Femur (tissue), 1 donor: ENCODE measurements at places on chromosomes 11 and 22.
A peak's percentile ranks its signal among the peaks of the same experiment; 100 is the strongest.

DNA sequence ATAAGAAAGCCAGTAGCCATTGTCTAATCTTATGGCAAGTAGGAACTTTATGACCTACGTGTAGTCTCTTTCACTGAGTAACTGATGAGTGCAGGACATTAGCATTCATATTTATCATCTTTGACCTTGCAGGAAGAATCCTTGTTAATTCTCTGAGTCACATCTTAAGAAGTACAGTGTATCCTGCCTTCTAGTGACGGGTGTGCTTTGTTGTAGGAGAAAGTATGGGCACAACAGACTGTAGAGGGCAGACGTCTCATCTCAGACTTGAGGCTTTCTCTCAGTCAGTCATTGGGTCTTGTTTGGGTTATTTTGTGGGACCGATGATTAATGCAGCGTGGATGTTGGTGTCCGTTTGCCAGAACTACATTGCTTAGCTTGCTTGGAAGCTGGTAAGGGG is 6.8 kb downstream of the RNF214 start:
- DNase-seq: no peak

GRCh38 chr11:74717221-74717969 is 13.8 kb downstream of the CHRDL2 start:
- no peak for DNase-seq

DNA sequence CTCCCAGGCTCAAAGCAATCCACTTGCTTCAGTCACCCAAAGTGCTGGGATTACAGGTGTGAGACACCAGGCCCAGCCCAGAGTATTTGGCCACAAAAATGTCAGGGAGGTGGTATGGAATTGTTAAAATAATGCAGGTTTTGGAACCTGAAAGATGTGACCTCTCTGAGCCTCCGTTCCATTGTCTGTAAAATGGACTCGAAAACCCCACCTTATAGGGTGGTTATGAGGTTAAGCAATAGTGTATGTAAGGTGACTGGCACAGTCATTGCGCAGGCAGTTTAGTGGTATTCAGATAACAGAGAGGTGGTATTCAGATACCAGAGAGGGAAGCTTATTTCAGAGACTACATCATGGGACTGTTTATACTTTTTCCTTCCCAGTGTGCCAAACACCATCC is 52.5 kb upstream of the PRSS23 start:
- DNase-seq: no peak

DNA sequence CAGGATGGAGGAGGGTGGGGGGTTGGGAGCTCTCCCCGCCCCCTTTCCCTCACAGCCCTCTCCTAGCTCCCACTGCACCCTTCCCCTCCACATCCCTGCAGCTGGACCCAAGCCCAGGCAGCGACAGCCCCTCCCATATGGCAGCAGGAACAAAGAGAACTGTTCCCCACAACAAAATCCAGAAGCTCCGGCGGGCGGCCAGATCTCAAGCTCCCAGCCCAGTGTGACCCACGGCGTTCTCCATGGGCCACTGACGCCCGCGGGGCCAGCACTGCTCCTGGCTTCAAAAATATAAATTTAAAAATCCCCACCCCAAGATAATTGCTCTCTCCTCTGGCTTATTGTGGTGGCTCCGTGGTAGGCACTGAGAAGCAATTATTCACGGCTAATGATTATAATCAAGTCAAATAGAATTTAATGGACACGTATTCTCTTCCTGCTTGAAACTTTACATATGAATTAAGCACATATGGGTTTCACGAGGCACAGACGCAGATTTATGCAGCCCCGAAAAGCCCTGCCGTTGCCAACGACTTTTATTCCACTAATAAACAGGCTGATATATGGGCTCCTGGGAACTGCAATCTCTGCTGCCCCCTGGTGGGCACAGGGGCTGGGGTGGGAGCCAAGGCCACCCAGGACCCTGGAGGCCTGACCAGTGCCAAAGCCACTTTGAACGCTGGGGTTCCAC is 17.5 kb downstream of the MACROD1 start:
- peak; percentile 87 for DNase-seq

GRCh38 chr22:37209140-37209845 is 3.0 kb downstream of the SSTR3 start:
- no peak for DNase-seq

GRCh38 chr11:115625502-115625901 is 121.3 kb upstream of the CADM1 start:
- no peak for DNase-seq

GRCh38 chr11:113952588-113952987 is 22.3 kb upstream of the HTR3A start:
- DNase-seq: no peak

- DNase-seq: no peak
Observed at GRCh38 chr11:46202149-46202548, 75.3 kb upstream of the CREB3L1 start.

DNA sequence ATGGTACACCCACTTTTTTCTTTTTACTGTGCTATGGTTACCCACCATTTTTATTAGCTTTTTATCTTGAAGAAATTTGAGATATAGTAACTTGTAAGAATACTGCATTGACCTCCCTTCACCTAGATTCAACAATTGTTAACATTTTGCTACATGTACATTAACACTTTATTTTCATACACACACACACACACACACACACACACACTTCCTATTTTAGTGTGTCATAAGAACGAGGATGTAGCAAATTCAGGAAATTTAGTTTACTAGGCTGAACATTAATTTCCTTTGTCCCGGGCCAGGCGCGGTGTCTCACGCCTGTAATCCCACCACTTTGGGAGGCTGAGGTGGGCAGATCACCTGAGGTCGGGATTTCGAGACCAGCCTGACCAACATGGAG is 1.1 kb upstream of the ATP6V1E1 start:
- DNase-seq: no peak

DNA sequence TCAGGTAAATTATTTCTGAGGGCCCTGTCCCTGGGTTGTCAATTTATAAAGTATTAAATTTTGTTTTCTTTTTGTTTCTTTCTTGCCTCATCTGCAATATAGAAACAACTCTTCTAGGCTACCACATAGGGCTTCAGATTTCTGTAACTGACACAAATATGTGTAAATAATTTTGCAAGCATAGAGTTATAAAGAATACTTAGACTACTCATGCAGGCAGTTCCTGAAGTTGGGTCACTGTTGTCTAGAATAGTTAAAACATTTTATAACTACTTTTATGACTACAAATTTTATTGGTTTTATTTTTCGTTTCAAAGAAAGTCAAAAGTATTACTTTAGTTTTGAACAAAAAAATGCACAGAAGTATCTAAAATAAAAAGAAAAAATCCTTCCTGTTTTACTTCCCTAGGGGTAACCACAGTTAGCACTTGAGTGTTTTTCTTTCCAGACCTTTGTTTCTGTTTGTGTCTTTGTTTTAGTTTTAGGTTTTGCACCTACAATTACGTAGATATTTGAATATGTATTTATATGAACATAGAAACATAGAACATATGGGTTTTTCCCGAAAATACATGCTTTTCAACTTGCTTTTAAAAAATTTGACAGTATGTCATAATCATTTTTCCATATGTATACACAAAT is 12.4 kb upstream of the TMEM123 start:
- no peak for DNase-seq

GRCh38 chr11:62614275-62614674 is 1.2 kb downstream of the ROM1 start:
- no peak for DNase-seq

DNA sequence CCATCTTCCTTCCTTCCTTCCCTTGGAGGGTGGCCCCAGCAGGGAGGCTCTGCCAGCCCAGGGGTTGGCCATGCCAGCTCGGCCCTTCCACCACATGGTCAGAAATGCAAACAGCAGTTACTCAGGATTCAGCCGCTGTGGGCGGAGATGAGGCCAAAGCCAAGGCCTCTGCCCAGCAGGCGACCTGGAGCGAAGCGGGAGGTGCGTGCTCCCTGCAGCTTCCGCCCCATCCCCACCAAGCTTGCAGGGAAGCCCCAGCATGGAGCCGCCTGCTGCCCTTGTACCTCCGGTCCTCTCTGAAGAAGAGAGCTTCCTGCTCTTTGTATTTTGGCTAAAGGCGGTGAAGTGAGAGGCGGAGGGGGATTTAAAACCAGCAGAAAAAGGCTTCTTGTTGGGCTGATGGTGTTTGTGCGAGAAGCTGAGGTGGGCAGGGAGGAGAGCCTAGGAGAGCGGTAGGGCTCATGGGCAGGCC is 50.4 kb downstream of the ANO1 start:
- peak; percentile 59 for DNase-seq

DNA sequence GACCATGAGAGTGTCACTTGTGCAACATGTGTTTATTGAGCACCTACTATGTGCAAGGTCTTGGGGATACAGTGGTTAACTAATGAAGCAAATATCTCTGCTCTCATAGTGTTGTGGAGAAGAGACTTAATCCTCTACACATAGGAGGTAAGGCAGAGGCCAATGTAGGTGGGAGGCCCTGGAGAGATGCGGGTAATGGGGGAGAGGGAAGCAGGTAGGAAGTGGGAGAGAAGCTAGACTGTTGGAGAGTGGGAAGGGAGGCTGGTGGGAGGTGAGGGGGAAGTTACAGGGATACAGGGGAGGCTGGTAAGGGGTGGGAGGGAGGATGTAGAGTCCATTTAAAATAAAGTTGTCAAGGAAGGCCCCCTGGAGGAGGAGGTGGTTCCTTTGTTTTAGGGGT is 240.0 kb downstream of the MIAT start:
- DNase-seq: no peak

DNA sequence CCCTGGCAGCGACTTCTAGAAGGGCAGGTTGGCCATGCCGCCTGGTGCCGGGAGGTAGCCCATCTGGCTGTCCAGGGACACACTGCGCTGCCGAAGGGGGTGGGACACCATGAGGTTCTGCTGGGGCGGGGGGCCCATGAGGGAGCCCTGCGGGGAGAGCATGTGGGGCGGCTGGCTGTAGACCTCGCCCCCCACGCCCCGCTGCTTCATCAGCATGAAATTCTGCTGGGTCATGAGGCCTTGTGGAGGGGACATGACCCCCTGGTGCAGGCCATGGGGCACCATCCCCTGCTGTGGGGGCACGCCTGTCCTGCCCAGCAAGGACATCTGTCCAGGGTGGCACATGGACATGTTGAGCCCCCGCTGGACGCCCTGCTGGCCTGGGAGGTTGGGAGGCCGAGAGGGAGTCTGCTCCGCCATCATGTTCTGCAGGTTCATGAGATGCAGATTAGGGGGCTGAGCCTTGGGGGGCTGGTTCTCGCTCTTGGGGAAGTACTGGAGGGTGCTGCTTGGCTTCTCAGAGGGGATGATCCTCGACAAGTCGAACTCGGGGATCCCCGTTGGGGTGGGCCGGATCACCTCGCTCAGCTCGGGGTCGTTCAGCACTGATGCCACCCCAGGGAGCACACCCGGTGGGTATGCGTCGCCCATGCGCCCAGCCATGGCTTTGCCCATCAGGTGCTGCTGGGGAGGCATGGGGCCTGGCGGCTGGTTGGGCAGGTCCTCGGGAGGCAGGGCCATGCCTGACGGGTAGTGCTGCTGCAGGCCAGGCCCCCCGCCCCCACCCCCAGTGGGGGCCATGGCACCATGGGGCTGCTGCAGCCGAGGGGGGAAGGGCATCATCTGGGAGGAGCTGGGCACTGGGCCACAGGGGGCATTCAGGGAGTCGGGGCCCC is 15.0 kb downstream of the CXCR5 start:
- no peak for DNase-seq

GRCh38 chr11:20611892-20612291 is 12.5 kb downstream of the SLC6A5 start:
- DNase-seq: no peak

DNA sequence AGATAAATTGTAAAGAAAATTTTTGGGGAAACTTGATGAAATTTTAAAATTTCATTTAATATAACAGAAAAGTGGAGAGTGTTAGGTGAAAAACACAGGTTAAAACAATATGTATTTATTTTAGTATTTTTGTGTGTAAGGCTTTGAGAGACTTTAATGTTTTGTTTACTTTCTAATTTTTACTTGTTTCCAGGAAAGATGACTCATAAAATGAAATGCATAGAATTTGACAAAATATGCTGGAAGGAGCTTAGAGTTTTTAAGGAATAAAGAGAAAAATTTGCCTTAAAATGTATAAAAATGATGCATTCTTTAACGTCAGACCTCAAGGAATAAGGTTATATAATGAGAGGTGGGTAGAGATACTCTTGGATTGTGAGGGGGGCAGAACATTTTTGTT is 1205.1 kb upstream of the CNTN5 start:
- no peak for DNase-seq

- DNase-seq: no peak
Observed at GRCh38 chr11:84188521-84188920, 902.4 kb upstream of the CCDC90B start.

DNA sequence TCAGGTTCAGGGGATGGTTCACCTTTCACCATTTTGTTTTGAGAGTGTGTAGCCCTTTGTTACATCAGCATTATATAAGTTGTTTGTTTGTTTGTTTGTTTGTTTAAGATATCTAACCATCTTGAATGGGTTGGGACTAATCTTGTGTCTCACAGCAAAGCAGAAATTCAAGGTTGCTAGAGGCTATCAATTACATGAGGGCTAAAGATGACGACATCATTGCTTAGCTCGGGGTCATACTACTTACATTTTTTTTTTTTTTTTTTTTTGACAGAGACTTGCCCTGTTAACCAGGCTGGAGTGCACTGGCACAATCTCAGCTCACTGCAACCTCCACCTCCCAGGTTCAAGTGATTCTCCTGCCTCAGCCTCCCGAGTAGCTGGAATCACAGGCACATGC is 87.1 kb upstream of the XKR3 start:
- no peak for DNase-seq

DNA sequence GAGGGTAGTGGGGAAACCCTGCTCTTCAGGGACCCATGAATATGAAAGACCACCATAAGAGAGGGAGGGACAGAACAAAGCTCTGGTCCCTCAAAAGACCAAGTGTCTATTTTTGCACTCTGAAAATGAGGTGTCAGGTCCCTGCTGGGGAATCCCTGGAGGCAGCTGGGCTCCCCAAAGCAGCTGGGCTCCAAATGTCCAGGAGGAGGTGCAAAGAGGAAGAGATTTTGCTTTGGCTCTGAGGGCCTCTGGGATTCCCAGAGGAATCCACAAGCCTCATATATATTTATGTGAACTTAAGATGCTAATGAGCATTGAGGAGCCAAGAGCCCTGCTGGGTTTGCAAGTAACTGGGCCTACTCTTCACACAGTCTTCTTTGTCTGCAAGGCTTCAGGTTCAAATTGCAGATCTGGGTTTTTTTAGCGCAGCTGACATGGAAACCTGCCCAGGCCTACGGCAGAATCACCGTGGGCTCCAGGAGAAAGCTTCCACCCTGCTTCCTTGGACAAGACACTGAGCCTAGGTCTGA is 26.0 kb downstream of the CLMP start:
- no peak for DNase-seq

DNA sequence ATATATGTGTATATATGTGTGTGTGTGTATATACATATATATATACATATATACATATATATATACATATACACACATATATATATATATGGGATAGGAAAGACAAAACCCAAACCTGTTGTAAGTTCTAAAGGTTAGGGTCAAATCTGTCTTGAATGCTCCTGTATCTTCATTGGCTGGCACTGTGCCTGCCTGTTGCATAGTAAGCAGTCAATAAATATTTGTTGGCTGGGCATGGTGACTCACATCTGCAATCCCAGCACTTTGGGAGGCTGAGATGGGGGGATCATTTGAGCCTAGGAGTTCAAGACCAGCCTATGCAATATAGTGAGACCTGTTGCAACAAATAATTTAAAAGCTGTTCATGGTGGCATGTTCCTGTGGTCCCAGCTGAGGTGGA is 205.4 kb downstream of the DBX1 start:
- DNase-seq: no peak

GRCh38 chr11:64863391-64864060 is 14.9 kb downstream of the EHD1 start:
- no peak for DNase-seq
